ENCODE measurements at places on chromosomes 3 and 15. TPM values are rescaled to one million over a fixed set of nuclear protein-coding genes. Genes with fewer than 3 reads are reported as not detected.

DNA sequence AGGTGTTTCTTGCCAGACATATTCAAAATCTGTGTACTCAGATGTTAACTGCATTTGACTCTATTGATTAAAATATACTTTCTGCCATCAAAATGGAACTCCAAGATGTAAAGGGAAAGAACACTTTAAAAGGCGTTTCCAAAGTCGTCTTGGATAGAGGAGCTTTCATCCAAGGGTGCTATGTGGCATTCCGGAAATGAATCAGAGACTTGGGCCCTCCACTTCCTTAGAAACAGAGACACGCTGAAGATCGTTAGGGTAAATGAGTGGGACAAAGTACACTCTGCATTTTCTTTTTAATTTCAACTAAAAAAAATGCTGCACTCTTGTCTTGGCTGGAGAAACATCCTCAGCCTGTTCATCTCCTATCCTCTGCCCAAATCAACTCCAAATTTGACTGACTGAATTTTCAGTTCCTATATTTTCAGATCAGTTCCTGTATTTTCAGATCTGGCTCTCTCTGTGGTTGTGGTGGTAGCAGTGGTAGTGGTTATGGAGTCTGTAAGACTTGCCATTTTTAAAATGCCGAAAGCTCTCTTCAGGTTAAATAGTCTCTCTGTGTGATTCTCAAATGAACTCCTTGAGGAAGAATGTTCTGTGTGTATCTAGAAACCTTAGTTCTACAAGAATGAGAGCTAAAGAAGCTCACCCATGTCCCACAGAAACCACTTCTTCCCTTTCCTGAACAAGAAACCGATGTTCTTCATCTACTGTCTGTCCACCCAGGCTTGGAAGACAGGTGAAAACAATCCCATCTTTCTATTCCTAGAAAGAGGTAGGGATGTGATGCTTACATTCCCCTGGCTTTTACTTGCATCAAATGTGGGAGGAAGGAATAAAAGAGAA is 156.8 kb upstream of the ICE2 start:
- peak overlapping the region; percentile 25 for H3K27ac ChIP-seq
- H3K36me3 ChIP-seq, result no peaks in the 10 kb centered on the region
- DNase-seq, result no peak

Gene ALDH1A3
- total RNA-seq, result 9.9 TPM

Gene MAP2K5
- total RNA-seq, result 13.6 TPM

Gene STAB1
- total RNA-seq, result 2.6 TPM

Gene CADM2
- 21.3 TPM for total RNA-seq

DNA sequence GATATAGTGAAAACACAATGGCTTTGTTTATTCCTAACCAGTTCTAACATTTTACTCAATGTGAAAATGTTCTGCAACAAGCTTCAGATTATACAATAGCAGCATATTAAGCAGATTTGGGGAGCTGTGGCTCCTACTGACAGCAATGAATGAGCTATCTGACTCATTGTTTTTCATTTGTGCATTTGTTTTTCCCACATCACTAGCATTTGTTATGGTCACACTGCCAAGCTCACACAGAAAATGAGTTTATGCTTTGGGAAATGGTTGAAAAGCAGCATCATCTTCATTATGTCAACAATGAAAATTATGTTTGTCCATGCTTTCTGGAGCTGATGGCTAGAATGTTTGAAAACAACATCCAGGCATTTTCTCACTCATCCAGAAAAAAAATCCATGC is 53.5 kb downstream of the ZPLD1 start:
- no peak overlapping the region for H3K4me3 ChIP-seq
- no peak overlapping the region for H3K27ac ChIP-seq
- no peak for DNase-seq
- H3K27me3 ChIP-seq, result no peaks in the 10 kb centered on the region
- peaks cover 15% of the 10 kb centered on the region for H3K36me3 ChIP-seq
- no peaks in the 10 kb centered on the region for H3K4me1 ChIP-seq

All from WTC11 (cell line).